ENCODE measurements at places on chromosomes 12 and 14.

- no peak for DNase-seq
These were observed 6.9 kb downstream of the LETMD1 start for GRCh38 chr12:51055060-51055459.

GRCh38 chr12:114444422-114445279 is 38.7 kb upstream of the TBX5 start:
- DNase-seq, result no peak

DNA sequence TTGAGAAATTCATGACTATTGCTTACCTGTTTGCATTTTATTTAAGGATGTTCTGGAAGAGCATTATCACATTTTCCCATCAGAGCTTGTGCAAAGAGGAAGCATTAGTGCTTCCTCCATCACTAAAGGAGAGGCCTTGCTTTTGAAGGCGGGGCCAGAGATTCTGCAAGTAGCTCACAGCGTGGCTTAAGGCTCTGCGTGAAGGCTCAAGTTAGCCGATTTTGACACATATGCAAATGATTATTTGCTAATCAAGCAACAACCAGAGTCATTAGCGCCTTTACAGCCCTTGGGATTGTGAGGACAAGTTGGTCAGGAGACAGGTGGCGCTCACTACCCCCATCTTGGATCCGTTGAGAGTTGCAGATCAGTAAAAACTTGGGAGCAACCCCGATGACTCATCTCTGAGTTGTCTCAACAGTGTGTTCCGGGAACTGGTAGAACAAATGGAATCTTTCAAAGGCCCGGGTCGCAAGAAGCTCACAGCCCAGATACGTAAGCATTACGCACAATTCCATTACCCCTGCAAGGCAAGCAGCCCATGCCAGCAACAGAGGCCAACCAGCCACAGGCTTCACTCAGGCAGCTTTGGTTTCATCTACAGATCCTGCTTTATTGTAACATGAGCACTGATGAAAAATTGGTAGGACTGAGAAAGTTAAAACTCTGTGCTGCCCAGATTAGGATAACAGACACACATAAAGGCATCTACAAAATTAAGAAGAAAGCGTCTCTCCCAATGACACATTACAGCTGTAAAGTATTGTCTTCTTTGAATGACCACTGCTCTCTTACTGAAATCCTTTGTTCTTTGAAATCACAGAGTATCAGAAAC is 34.9 kb upstream of the SPTSSA start:
- no peak for DNase-seq

DNA sequence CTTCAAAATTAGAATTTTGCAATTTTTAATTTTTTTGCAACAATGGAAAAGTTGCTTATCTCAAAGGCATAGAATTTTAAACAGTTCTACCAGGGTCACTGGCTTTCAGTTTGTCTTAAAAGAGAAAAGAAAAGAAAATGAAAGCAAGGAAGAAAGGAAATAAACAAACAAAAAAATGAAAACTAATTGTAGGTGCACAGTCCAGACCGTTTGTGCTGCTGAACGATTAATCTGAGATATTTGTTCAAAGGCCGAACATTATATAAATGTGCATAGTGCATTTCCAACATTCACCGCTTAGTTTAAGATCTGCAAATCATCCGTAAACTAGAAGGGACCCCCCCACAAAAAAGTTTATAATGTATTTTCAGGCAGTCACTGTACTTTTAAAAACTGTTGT is 5.5 kb upstream of the OTX2 start:
- DNase-seq, result no peak

GRCh38 chr14:26594148-26594547 is 3.7 kb downstream of the NOVA1 start:
- DNase-seq, result no peak

GRCh38 chr14:75399843-75400775 is 27.7 kb upstream of the JDP2 start:
- DNase-seq, result peak; percentile 90

DNA sequence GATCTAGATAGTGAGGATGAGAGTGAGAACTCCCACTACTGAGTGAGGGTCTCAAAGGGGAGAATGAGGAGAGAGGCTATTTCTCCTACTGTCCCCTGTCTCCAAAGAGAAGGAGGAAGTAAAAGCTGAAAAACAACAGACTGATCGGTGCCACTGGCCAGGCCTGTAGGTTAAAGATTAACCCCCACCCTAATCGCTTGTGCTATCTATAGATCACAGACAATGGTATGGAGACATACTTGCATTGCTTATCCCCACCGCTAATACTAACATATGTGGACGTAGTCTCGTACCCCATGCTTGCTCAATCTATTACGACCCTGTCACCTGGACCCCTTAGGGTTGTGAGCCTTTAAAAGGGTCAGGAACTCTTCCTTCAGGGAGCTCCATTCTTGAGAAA is 777.9 kb upstream of the TMEM132C start:
- no peak for DNase-seq

DNA sequence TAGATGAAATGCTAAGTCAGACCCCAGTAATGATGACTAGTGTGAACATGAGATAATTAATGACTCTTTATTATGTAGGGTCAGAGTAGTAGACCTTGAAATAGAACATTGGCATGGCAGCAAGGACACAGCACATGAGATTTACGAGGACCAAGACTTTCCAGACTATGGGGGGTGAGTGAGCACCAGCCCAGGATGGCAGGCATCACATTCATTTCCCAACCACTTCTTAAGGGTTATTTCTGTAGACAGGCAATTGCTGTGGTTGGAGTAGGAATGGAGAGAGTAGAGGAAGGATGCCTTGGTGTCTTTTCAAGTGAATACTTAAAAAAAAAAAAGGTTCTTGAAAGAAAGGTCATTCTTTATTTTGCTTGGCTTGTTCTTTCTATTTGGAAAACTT is 189.4 kb upstream of the DYRK2 start:
- no peak for DNase-seq

- DNase-seq, result no peak
These were observed 68.6 kb downstream of the RESF1 start for GRCh38 chr12:32027684-32028365.

DNA sequence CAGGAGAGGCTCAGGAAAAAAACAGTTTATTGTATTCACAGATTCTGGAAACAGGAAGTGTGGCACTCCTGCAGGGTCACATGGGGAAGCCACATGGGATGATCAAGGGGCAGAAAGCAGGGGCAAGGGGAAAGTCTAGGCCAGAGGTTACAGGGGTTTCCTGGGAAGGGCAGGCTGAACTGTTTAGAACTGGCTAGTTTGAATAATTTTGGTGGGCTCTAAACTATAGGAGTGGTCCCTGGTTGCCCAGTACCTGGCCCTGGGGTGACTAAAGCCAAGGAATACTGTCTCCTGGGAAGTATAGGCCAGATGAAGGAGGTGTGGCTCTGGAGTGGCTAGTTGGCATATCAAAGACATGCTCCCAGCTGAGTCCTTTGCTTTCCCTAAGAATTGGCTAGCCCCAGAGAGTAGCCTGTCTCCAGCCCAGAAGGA is 169.2 kb downstream of the SLC41A2 start:
- peak; percentile 40 for DNase-seq

- DNase-seq, result no peak
These were observed 6.5 kb downstream of the CERS5 start for GRCh38 chr12:50160643-50161042.

DNA sequence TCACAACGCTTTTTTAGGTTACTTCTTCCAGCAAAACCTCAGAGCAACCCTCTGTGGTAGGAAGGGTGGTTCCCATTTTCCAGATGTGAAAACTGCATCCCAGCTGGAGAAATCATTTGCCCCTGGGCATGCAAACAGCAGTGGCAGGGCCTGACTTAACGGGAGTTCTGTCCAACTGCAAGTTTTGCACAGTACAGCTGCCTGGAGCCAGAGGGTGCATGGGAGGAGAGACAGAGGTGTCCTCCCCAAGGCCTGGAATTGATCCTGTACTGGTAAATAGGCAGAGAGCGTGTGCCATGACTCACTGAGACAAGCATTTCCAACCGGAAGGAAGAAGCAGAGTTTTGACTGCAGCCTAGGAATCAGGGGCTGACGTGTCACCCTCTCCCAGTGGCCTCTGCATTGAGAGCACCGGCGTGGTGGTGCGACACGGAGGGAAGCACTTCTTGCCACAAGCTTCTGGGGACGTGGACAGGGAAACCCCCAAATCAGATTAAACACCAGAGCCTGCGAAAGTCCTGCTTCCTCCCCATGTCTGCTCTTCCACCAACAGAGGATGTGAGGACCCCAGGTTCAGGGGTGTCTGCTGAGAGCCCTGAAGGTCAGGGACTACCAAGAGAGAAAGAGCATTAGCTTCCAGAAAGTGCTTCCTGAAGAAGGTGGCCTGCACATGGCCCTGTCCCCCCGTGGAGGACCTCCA is 19.0 kb upstream of the SERPINA4 start:
- no peak for DNase-seq

- no peak for DNase-seq
These were observed 85.8 kb downstream of the CAND1 start for GRCh38 chr12:67354966-67355365.

- DNase-seq, result no peak
These were observed 251.2 kb downstream of the ACSS3 start for GRCh38 chr12:81329085-81329484.

DNA sequence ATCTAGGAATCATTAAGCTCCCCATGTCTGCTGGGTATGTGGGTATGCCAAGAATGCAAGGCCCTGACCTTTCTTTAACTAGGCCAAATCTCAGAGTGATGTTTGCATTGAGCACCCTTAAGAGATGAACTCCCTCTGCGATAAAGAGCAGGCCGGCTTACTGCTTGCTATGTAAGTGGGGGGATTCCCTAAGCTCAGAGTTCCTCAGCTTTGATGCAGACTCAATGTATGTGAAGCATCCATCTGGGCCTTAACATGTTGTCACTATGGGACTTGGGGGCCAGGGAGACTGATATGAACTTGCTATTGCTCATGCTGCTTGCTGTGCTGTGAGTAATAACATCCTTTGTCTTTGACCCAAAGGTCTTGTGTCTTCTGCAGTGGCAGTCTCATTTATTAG is 149.7 kb downstream of the C12orf75 start:
- no peak for DNase-seq

- DNase-seq, result no peak
These were observed 8.7 kb downstream of the ASPG start for GRCh38 chr14:104094056-104094708.

DNA sequence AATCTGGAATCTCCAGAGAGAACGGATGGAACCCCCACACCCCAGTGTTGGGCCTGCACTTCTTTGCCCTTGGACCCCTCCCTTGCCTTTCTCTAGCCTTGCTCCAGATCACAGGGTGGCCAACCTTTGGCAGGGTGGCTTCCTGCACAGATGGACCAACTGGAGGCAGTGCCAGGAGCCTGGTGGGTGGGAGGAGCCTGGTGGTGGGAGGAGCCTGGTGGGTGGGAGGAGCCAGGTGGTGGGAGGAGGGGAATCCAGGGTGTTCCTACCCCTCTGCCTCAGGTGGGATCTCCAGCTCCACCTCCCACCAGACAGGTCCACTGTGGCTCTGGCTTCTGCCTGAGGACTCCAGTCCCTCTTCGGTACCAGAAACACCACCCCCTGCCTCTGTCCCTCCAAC is 15.0 kb upstream of the ORAI1 start:
- no peak for DNase-seq

- no peak for DNase-seq
These were observed 269.0 kb upstream of the GARIN2 start for GRCh38 chr14:66920196-66920595.

- DNase-seq, result peak; percentile 38
These were observed 356.9 kb upstream of the STXBP6 start for GRCh38 chr14:25406818-25407217.

DNA sequence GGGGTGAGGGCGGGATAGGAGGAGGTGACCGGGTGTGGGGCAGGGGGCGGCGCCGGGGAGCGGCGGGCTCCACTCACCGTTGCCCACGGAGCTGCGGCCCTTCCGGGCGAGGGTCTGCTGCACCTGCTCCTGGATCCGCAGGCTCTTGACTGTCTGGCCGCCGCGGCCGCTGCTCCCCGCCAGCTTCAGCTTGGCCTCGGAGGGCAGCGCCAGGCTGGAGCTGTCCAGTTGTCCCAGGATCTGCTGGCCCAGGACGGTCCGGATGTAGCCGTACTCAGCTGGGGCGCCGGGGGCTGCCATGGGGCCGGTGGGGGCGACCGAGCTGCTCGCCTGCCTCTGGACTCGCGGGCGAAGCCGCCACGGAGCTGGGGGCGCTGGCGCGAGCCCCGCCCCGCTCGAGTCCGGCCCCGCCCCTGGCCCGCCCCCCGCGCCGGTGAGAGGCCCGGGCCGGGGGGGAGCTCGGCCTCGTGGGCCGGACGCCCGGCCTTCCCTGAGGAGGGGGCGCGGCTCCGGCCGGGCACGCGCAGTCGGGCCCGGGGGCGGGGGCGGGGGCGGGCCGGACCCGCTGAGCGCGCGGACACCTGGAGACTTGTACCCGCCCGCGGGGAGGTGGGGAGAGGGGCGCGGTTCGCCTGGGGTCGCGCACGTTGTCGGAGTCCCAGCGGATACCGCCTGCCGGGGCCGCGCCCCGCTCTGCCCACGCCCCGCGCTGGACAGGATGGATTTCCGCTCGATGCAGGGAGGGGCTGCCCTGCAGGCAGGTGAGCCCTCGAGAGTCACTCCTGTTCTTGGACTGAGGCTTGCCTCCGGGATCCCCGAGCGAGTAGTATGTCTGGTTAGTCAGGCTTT is at the start of gene PKP2:
Gene PKP2, minus strand, starts transcription at position 346 of the 849 bp plus-strand sequence. Its CDS starts 46 bp downstream, at position 300.
- peak; percentile 72 for DNase-seq

DNA sequence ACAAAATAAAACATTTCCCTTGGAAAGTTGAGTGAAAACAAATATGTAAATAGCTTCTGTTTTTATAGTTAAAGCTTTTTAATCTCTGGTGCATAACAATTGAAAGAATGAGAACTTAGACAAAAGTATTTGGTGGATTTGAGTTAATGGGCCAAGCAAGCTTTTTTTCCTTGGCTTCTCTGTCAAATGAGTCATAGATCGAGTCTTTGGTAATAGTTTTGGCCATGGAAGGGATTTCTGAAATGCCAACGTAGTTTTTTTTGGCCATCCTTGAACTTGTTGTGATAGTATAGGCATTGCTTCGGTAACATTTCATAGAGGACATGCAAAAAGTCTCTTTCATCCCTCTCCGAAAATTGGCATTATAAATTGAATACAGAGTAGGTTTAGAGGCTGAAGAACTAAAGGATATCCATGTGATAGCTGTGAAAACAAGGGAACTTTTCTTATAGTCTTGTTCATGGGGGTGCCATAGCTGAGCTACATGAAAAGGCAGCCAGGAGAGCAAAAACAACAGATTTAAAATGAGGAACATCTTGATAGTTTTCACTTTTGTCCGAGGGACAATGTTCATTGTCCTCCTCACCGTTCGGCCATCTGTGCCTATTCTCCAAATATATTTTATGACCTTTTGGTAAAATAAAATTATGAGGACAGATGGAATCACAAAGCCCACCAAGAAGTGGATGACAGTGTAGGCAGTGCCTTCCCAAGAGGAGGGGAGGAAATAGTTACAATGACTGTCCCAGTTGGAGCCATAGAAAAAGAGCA is 34.7 kb downstream of the GPR19 start:
- no peak for DNase-seq

DNA sequence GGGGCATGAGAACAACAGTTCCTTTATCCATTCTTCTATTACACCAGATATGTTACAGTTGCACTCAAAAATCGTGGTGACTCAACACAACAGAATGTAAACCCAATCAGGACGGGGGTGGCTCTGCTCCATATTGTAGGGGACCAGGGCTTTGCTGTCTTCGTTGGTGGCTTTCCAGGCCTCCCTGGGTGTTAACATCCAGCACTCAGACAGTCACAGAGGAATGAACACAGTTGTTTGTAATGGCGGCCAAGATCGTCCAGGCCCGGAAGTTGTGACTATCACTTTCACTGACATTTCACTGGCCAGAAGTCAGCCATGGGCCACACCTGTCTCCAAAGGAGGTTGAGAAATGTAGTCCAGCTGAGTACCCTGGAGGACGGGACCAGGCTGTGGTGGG is 204.1 kb downstream of the CACNA1C start:
- no peak for DNase-seq

GRCh38 chr12:87796961-87797516 is 232.2 kb downstream of the C12orf50 start:
- no peak for DNase-seq

- DNase-seq, result no peak
These were observed 81.7 kb upstream of the CCDC91 start for GRCh38 chr12:28108599-28108998.
